C1 segment of cervical spinal cord (tissue), 14 donors: ENCODE measurements at places on chromosomes 6 and 20.

DNA sequence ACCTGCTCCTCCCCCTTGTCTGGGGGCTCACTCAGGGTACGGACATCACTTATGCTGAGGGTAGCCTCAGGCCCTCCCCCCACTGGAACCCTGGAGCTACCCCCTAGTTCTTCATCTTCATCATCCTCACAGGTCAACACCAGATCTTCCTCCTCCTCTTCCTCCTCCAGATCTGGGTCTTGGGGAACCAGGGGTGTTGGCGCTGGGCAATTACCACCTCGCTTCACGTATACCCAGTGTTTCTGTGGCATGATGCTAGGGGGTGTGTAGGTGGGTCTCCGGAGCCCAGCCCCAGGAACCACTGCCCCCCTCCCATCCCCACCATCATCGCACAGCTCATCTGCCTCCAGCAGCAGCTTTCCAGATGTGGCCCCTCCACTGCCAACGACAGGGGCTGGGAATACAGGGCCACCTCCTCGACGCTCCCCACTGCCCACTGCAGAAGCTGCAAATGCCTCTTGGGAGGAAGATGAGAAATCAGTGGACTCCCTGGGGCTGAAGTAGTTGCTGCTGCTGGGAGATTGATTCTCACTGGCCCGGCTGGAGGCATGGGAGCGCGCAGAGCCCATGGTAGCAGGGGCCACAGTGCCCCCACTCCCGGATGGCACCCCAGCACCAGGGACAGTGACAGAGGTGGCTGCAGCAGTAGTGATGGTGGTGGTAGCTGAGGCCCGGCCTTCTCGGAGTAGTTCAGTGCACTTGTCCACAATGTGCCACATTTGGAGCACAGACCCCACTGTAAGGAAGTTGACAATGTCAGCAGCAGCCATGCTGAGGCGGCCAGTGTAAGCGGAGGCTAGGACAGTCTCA is 1.5 kb downstream of the ZBTB22 start:
- no peak for DNase-seq

DNA sequence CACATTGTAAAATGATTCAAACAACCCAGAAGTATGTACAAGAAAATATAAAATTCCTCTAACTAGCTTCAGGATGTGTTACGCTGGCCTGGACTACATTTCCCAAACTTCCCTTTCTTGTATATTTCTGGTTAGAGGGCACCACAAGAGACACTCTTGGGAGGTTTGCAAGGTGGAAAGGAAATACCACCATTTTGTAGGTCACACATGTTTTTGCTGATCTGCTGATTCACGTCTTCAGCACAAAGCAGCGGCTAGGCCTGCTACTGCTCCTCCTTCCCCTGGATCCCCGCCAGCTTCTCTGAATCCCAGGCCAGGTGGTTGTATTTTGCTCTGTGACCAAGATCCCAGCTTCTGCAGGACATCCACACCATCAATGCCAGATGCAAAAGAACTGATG is 104.2 kb downstream of the AGPAT4 start:
- DNase-seq, result no peak

GRCh38 chr6:170542031-170542719 is 10.9 kb downstream of the PSMB1 start:
- DNase-seq, result no peak

DNA sequence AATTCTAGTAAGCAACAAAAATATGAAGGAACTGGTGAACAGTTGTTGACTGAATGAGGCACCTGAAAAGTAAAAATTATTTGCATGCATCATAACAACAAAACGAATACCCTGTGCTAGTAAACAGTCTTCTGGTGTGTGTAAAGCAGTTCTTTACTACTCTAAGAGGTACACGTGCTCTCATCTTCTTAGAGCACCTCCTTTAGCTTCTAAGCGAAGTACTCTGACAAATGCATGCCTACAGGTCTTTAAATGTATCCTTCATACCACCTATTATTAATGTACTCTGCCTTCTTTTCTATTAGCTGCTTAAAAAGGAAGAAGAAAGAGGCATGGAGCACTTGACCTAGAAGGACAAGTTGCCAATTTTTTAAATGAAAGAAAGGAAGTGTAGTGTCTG is 32.2 kb upstream of the MYB start:
- no peak for DNase-seq

GRCh38 chr20:47389867-47390347 is 33.4 kb upstream of the ZMYND8 start:
- DNase-seq, result no peak

GRCh38 chr6:112043032-112044007 is 10.6 kb upstream of the CCN6 start:
- peak; percentile 25 for DNase-seq

DNA sequence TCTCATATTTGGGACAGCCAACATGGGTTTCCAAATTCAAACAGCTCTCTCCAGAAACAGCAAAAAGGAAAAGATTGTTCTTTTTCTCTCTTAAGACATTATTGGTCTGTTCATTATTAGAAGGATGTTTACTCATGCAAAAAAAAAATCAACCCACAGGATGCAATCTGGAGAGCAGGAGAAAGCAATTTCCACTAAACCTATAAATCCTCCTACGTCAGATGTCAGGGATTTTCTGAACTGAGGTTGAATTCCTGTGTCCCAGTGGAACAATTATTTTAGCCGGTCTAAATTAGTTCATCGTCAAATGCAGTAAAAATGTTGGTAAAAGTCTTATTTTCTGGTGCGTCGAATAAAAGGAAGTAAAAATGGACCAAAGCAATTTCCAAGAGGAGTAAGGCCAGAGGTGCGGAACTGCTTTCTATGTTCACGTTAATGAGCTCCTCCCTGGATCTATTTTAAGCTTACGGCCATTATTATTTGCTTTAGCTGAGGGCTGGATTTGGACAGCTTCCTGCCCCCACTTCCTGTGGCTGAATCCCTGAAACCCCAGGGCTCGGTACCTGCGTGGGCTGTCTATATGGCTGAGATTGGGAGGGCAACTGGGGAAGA is at the start of gene GABRR1:
GABRR1 (minus strand) TSS at position 60 of the 612 bp plus-strand sequence; CDS start at position 24, 36 bp downstream.
- no peak for DNase-seq

DNA sequence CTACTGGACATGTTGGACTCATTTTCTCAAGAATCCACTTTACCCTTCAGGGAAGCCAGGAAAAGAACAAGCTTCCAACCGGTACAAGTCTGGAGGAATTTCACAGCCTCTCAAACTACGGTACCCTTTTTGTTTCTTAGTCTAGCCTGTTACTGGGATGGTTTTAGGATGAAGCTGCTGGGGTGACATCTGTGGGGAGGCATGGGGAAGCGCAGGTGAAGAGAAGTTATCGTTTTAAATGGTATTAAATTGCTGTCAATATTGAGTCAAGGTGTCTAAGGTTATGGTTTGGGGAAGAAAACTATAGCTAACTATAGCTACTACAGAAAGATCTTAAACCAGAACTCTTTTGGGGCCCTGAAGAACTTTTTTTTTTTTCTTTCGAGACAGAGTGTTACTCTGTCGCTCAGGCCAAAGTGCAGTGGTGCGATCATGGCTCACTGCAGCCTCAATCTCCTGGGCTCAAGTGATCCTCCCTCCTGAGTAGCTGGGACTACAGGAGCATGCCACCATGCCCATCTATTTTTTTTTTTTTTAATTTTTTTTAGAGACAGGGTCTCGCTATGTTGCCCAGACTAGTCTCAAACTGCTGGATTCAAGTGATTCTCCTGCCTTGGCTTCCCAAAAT is 128.7 kb downstream of the RIN2 start:
- DNase-seq, result no peak

GRCh38 chr6:56151609-56152224 is 95.7 kb downstream of the COL21A1 start:
- no peak for DNase-seq
